ENCODE measurements at places on chromosomes 5 and 9.

GRCh38 chr5:10329820-10330481 is 22.2 kb upstream of the CMBL start:
- no peak for DNase-seq

GRCh38 chr5:40578501-40579451 is 100.9 kb upstream of the PTGER4 start:
- DNase-seq, result peak; percentile 15

DNA sequence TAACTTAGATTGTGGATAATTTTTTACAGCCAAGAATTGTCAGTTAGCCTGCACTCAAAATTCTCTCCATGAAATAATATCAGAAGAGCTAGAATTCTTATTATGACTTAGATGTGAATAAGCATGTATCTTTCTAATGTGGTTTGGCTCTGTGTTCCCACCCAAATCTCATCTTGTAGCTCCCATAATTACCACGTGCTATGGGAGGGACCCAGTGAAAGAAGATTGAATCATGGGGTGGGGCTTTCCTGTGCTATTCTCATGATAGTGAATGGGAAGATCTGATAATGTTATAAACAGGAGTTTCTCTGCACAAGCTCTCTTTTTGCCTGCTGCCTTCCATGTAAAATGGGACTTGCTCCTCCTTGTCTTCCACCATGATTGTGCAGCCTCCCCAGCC is 176.8 kb downstream of the MAT2B start:
- no peak for DNase-seq

DNA sequence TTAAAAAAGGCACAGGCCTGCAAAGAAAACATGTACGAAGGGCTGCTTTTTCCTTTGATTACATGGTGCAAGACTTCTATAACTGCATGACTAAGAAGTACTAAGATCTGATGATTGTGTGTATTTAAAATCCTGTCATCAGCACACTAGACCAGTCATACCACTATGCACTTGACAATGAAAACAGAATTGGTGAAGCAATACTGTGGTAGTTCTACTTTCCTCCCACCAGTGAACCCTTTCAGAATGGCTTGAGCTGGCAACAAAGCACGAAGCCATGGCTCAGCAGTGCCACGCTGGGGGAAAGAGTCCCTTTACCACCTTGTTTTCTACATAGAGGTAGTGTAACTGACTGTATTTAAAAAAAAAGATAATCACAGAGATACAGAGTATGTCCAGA is 49.0 kb upstream of the POU5F2 start:
- DNase-seq, result no peak

DNA sequence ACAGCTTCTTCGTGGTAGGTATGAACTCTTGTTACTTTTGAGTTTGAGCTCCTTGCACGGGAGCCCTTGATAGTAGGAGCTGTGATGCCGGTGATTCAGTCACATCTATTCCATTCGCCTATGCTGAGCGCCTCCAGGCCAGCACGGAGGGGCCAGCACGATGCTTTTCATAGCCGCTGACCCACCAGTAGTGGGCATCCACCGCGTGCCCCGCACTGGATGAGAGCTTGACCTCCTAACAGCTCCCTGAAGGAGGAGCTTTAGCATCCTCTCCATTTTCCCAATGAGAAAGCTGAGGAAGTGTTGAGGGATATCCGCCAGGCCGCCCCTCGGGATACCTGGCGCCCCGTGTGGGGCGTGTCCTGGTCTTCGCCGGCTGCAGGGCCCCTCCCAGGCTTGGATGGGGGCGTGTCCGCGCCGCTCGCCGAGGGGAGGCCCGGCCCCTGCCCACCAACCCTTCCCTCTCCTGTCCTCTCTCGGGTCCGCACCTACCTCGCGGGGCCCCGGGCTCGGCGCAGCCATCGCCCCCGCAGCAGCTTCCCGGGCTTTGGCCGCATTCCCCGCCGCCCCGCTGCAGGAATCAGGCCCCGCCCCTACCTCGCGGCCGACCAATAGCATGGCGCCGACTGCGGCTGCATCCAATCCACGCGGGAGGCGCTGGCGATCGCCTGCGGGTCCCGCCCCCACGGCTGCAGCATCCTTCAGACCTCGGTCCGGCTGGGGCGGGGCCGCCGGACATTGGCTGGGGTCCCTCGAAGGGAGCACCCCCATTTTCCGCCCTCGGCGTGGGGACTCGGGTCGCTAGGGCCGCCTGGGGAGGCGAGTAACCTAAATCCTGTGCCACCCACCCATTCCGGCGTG is at the start of gene PIP5KL1:
PIP5KL1 (minus strand) TSS at position 547 of the 861 bp plus-strand sequence; CDS start at position 522, 25 bp downstream.
- DNase-seq, result peak; percentile 87

DNA sequence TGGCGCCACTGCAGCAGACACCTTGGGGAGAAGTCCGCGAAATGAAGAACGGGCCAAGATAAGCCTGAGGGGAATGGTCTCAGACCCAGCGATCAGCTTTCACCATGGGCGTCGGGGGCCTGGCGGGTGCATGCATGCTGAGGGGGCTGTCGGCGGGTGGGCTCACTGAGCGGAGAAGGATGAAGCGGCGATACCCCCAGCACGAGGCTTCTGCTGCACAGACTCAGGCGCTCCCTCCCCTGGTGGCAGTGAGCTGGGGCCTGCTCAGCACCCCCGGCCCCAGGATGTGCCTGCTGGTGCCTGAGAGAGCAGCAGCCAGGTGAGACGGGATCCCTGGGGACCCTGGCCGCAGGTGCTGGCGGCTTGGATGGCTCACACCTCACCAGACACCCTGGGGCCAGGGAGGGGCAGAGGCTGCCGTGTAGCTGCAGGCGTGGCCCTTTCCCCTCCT is 31.2 kb downstream of the CEP72 start:
- DNase-seq, result no peak

DNA sequence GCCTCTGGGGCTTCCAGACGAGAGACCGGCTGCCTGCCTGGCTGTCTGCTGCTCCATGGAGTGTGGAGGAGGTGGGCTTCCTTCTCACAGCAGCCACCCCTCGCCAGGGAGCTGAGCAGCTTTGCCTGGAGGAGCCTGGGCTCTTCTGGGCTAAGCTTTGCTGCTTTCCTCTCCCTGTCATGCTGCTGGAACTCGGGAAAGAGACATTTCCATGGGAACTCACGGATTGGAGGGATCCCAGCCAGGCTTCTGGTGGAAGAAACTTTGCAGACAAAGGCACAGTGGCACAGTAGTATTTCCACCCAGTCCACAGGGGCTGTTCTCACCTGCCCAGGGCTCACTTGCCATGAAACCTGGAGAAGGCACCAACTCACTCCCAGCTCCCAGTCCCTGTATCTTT is 5.6 kb upstream of the NTNG2 start:
- DNase-seq, result no peak

DNA sequence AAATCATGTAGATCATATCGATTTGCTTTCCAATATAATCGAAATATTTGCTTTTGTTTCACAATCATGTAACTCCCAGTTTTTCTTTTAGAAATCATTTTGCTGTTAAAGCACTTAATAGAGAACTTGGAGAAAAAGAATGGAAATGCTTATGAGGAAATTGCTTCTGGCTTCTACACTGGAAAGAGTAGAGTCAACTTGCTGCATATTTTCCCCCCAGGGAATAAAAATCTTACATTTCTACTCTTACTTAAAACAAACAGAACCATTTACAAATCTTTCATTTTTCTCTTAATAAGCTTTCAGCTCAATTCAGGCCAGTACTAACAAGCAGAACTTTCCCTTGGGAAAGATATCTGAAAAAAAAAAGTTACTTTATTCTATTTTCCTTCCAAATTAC is 312.0 kb downstream of the CHSY3 start:
- no peak for DNase-seq

DNA sequence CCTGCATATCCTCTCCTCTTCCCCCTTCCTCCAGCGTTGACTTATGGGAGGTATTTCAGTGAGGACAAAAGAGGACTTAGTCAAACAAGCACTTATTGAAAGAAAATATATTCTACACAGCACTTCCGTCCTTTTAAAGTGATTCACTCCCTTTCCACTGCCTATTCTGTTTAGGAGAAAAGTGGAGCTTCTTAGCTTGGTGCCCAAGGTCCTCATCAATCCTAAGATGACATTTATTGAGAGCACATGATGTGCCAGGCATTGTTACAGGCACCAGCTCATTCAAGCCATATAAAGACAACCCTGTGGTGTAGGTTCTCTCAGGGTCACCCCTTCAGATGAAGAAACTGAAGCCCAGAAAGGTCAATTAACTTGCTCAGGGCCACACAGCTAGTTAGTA is 95.9 kb downstream of the KCNIP1 start:
- DNase-seq, result no peak

GRCh38 chr9:106324591-106325280 is 538.2 kb upstream of the ZNF462 start:
- DNase-seq, result no peak
